ENCODE measurements at places on chromosomes 4 and X.

DNA sequence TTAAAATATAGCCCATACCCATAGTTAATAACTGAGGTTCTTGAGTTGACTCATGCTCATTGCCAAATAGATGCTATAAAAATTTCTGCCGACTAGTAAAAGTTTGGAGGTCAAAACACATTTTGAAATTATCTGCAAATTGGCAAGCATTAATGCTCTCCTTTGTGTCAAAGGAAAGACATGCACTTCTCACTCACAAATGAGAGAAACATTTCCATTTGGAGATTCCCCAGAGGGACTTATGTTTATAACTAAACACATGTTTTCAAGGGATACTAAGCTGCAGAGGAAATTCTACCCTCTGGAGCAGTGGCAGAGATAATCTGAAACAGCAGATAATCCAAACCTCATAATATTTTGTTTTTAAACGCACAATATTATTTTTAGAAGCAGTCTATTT is 45.7 kb upstream of the CCDC160 start:
- no peak for DNase-seq

DNA sequence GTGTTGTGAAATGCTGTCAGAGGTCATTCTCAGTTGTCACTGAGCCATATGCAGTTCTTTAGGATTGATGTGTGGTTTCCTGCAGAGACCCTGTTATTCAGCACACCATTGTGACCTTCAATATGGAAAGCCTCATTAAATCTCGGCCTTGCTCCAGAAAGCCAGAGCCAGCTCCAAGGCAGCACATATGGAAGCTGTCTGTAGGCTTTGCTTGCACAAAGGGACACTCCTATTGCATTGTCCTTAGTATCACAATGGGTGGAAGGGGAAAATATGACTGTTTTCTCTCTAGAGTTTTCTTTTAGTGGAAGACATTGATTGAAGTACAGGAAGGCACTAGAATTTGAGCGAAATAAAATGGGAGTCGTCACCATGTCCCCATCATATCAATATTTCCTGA is 179.0 kb downstream of the CEP135 start:
- no peak for DNase-seq

- DNase-seq, result no peak
Observed at GRCh38 chrX:148784856-148785255, 284.4 kb downstream of the AFF2 start.

DNA sequence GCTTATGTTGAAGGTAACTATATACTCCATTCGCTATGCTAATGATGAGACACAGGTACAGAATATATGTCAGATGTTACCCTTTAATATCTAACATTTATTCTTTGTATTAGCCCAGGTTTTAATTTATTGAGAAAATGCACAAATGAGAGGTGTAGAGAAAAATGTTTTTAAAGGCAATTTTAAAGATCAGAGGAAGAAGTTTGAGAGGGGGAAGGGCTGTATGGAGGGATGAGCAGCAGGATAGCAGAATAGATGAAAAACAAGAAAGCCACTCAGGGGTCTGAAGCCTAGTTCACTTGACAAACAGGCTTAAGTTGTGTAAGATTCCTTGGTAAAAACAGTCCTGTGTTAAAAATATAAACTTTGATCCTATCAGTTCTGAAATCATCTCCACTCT is 3.7 kb downstream of the MAB21L2 start:
- no peak for DNase-seq

DNA sequence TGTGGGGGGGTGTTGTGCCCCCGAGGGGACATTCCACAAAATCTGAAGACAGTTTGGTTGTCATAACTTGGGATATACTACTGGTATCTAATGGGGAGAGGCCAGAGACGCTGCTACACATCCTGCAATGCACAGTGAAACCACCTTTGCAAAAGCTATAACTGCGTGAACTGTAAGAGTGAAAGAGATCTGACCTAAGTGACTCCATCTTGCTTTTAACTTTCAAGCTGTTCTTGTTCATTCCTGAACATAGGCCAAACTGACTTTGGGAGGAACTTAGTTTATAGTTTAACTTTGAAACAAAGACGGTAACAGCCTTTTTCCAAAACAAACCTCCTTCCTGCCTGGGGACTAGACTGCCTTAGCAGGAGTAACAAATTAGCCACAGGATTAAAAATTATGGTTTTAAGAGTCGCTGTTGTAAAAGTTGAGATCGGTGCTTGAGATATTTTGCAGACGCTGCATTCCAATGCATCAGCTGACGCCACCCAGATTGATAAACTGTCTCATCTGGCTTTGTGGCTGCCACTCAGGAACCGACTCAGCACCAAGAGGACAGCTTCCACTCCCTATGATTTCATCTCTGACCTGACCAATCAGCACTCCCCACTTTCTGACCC is 70.9 kb downstream of the ATXN3L start:
- DNase-seq, result no peak

GRCh38 chr4:182409271-182409670 is 166.1 kb downstream of the TENM3 start:
- DNase-seq, result no peak

DNA sequence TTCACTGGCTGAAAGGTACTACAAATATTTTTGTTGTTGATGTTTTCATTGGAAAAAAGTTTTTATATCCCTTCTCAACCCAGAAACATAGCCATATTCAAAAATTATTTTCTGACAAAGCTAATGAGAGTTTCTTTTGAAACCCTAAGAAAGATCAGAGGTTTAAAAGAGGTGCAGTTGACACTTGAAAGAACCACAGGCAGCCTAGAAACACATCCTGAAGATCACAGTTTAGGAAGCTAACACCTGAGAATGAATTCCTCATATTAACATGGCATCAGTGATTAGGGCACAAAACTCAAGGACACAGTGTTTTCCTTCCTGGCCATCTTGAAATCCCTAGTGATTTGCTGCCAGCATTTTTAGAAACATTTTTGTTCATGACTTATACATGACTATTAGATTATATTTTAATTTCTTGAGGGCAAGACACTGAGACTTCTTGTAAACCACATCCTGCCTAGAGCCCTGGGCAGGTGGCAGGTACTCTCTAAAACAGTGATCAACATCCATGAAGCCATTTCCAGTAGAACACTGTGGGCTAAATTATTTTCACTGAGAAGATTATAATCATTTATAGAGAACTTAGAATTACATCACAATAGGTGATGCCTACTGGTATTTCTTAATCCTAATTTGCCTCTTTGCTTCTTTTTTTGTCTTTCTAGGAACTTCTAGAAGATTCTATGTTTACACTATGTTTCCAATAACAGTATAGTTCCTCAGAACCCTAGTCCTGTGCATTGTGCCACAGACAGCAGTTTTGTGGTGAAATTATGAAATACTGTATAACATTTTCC is 80.0 kb downstream of the ARSJ start:
- peak; percentile 32 for DNase-seq

GRCh38 chr4:41167191-41167590 is 47.2 kb downstream of the APBB2 start:
- no peak for DNase-seq

DNA sequence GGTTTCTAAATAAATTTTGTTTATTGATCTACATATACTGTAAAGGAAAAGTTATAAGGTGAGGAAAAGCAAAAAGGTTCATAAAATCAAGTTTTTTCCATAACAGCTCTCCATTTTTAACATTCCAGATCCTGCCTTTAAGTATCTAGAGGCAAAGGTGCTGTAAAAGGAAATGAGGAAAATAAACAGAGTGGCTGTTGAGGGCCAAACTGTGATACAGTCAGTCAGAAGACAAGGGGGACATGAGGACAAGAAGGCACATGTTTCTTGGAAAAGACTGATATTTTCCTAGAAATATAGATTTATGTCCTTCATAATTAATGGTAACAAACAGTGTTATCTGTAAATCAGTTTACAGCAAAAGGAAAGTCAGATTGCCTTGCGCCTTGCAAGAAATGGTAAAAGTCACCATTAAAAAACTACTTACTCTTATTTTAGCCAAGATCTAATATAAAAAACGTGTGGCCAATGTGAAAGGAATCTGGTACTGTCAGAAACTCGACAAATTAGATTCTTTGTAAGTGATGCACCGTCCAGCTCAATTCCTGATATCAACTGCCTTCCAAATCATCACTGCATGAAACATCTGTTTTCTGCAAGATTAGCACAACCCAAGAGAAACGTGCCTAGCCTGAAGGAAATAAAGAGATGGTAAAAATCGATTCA is 34.0 kb upstream of the VEGFD start:
- DNase-seq, result no peak

GRCh38 chrX:13090027-13090338 is 45.6 kb upstream of the FAM9C start:
- no peak for DNase-seq

DNA sequence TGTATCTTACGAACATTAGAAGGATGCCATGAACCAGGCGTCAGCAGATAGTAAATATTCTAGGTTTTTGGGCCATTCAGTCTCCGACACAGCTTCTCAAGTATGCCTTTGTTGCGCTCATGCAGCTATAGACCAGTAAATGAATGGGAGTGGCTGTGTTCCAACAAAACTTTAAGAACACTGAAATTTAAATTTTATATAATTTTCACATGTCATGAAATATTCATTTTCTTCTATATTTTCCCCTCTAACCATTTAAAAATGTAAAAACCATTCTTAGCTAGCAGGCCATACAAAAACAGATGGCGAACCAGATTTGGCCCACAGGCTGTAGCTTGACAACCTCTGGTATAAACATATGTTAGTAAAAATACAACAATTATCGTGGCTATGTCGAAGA is 151.8 kb upstream of the KIT start:
- DNase-seq, result no peak

GRCh38 chr4:182914357-182914756 is 2.8 kb downstream of the DCTD start:
- DNase-seq, result no peak

DNA sequence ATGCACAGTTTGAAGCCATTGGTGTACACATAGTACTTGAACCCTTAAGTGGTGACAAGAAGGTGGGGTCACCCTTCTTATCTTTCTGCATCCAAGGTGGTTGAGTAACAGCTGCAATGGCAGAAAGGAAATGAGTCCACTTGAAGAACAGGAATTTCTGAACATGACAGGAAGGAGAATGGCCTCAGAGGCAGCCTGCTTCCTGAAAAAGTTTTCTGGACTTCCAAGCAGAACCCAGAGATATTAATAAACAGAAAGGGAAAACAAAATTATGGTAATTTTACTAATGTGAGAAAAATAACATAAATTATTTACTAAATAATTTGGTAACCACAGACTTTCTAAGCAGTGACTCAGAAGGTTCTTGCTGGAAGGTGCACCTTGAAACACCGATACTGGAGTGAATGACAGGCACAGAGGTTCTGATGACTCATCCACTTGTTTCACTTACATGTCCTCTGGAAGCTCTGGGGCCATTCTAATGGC is 119.9 kb upstream of the HS3ST1 start:
- DNase-seq, result no peak

DNA sequence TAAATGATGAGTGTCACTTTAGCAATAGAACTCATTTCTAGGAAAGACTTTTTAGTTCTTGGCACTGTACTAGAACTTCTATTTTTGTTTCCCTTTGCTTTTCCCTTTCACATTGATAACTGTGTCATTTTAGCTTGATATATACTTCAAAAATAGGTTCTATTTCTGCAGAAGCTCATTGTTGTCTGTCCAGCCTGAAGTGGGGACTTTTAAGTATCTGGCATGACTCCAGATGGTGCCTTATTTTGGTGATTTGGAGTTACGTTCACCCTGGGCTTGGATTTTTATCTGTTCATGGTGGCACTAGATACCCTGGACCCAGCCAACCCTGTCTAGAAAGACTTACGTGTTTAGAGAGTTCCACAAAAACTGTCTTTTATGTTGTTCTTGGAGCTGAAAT is 3.4 kb downstream of the ABHD18 start:
- no peak for DNase-seq

DNA sequence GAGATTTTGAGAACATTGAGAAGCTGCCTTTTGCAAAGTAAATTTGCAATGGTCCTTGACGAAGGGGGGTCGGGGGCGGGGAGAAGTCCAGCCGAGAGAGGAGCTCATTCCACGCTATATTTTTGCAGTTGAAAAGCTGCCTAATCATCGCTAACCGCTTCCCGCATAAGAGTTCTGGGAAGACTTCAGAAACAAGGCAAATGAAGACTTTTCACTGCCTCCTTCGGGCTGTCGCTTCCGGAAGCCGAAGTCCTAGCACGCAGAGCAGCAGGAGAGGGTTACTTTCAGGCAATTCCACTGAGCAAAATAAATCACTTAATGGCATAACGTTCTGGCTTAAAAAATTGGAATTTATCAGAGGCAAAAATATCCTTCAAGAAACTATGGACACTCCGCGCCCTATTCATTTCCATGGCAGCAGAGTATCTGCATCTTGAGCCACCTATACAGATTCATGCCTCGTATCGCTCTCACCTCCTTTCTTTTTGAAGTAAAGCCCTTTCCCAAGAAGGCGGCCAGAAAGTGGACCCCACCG is 2.6 kb upstream of the LRAT start:
- DNase-seq, result no peak

DNA sequence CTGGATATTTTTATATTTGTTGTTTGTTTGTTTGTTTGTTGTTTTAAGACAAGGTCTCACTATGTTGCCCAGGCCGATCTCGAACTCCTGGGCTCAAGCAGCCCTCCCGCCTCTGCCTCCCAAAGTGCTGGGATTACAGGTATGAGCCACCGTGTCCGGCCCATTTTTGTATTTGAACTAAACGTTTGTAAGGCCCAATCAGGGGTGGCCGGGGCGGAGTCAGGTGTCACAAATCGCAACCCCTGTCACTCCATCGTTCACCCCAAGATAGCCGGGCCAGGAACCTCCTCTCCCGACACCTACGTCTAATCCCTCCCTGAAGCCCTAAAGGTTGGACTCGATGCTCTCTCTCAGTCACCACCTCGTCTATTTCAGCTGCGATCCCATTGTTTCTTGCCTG is 722 bp upstream of the EFHC2 start:
- DNase-seq, result peak; percentile 77

DNA sequence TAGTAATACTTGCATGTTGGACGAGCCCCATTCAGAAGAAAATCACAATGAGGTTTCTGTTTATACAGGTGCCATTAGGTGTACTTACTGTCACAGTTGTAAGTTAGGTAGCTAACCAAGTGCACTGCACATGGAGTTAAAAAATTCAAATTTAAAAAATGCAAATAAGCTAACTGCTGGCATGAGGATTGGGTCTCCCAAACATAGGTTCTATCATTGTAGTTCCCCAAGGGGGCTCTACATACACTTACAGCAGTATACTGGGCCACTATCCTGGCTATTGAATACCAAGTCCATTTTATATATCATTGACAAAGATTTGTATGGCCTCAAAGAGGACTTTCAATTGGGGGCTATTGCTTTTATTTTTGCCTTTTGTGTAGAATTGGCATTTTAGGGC is 153.4 kb downstream of the FMR1NB start:
- no peak for DNase-seq
